Stimulated activated naive CD4-positive, alpha-beta T cell treated with Interleukin-2 at 50 U/mL for 16 hours (primary cell): ENCODE measurements at places on chromosomes 4 and X.

DNA sequence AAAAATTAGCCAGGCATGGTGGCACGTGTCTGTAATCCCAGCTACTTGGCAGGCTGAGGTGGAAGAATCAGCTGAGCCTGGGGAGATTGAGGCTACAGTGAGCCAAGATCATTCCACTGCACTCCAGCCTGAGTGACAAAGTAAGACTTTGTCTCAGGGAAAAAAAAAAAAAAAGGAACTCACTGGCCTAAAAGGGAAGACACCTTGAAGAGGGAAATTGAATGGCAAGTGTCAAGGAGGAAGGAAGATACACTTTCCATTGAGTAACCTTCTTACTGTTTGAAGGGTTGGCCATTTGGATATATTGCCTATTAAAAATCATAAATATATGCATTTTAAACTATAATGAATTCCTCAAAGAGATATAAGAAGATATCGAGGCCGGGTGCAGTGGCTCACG lies 147.5 kb upstream of the FAM241A start:
- DNase-seq, result no peak

- no peak for DNase-seq
Measured at GRCh38 chr4:5858020-5858769, 34.7 kb downstream of the CRMP1 start.

- no peak for DNase-seq
Measured at GRCh38 chrX:142089193-142089592, 115.9 kb downstream of the MAGEC2 start.

DNA sequence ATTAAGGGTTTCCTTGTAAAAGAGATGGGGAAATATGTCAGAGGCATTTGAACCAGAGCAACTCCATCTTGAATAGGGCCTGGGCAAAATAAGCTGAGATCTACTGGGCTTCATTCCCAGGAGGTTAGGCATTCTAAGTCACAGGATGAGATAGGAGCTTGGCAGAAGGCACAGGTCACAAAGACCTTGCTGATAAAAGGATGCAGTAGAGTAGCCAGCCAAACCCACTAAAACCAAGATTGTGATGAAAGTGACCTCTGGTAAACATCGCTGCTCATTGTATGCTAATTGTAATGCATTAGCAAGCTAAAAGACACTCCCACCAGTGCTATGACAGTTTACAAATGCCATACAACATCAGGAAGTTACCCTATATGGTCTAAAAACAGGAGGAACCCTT lies 1390.3 kb downstream of the RAPGEF2 start:
- DNase-seq, result no peak

DNA sequence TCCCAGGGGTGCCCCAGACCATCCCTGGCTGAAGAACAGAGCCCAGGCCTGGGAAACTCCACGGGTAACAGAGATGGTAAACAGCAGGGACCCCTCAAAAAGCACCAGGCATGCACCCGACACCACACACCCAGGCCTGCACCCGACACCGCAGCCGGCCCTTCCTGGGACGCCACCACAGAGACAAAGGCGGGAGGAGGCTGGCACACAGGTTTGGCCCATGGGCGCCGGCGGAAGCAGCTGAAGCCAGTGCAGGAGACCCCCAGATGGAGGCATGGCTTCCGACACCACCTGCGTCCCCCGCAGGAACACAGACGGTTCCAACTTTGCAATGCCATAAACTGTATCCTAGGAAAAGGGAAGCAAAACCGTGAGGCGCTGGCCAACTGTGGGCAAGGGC lies 22.3 kb downstream of the CTBP1 start:
- DNase-seq, result no peak

DNA sequence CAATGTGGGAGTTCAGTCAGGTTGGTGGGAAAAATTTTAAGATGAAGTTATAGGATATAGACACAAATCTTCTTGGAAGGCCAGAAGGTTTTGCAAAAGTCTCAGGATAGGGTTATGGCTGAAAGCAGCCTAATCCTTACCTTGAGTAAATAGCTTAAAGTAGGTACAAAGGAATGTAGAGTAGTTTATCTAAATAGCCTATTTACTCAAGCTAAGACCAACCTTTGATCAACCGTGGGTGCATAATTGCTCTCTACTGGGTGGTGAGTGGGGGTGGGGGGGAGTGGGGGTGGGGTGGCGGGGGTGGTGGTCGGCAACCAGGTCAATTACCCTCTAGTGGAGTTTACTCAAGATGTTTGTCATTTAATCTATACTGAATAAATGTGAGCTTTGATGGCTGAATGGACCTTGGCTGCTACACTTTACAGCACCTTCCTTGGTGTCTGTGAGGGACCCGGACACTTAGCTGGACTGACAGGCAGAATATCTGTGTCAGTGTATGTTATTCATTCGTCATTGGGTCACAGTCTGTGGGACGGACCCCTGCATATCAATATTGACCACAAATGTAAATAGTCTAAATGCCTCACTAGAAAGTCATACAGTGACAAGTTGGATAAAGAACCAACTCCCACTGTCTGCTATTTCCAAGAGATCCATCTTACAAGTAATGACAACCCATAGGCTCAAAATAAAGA lies 545.7 kb upstream of the PABPC4L start:
- DNase-seq, result no peak

DNA sequence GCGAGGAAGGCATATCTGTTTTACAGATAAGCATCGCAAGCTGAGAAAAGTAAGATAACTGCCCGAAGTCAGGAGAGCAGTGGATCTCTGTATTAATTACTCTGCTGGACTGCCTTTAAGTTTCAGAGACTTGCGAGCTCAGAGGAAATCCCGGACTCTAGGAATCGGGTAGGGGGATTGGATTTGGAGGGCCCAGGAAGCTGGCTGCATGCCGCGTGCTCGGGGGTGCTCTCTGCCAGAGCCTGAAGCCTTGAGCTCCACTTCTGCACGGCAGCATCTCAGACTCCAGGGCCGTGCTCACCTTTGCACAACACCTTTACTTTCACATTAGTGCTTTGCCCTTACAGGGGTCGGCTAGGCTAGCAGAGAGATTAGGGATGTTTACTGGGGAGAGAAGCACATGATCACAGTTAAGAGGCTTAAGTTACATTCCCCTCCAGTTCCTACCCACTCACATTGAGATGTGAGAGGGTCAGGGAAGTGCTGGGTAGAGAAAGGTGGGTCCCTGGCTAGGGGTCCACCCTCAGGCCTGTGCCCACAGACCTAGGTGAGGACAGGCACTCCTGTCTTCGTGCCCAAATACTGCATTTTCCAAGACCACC lies 57.0 kb downstream of the TRIML1 start:
- no peak for DNase-seq

DNA sequence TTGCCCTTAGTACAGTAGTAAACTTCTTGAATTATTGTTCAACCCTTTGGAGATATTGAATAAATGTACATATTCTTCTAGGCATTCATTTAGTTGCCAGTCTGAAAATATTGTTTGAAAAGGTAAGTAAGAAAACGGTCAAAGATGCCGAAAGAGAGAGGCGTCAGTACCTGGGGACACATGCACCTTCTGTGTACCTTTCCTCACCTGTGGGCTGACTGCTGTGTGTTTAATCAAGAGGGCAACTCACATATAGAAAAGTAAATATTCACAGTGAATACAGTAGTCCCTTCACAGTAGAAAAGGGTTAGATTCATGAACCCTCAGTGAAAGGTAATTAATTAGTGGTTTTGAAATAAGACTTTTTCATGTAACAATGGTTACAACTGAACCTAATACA lies 6.9 kb downstream of the ANXA10 start:
- DNase-seq, result no peak

- no peak for DNase-seq
Measured at GRCh38 chr4:20095805-20096541, 155.7 kb upstream of the SLIT2 start.

DNA sequence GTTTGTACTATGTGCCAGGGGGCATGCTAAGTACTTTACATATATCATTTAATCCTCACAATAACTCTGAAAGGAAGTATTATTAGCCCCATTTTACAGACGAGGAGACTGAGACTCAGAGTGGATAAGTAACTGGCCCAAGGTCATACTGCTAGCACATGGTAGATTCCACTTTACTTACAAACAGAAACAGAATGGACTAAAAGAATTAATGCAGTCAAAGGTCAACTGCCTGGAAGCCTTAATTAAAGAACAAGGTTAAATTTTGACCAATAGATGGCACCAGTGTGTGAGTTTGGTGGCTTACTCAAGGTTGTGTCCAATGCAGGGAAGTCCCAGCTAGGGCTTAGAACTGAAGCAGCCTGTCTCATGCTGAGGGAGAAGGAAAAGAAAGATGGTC lies 4.7 kb downstream of the RIPPLY1 start:
- no peak for DNase-seq

DNA sequence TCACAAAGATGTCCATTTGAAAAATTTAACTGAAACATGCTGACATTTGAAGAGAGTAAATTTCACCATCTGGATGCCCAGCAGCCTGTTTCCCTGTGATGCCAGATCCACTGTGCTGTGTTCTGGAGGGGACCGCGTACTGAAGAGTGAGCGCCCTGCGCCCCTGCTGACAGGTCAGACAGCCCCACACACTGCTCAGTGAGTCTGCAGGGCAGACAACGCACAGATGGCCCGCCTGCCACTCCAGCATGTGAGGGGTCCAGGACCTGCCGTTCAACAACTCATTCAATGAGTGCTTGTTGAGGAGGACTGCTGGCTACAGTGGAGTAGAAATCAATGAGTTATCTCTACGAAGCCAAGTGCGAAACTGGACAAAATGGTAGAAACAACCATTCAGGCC lies 49.2 kb downstream of the FGFRL1 start:
- no peak for DNase-seq

DNA sequence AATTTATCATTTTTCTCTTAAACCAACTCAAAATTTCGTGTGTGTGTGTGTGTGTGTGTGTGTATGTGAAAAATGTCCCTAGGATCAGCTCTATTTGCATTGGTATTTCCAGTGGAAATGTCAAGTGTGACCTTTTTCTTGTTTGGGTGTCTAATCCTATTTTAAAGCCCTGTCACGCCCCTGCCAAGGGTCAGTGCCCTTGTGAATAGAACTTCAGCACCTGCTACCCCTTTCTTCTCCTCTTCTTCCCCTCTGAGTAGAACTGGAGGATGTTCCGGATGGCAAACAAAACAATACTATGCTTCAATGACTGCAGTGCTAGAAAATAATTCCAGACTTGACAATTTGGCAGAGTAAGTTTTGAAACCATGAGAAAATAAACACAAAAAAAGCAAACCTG lies 67.3 kb downstream of the SPRY1 start:
- DNase-seq, result no peak

DNA sequence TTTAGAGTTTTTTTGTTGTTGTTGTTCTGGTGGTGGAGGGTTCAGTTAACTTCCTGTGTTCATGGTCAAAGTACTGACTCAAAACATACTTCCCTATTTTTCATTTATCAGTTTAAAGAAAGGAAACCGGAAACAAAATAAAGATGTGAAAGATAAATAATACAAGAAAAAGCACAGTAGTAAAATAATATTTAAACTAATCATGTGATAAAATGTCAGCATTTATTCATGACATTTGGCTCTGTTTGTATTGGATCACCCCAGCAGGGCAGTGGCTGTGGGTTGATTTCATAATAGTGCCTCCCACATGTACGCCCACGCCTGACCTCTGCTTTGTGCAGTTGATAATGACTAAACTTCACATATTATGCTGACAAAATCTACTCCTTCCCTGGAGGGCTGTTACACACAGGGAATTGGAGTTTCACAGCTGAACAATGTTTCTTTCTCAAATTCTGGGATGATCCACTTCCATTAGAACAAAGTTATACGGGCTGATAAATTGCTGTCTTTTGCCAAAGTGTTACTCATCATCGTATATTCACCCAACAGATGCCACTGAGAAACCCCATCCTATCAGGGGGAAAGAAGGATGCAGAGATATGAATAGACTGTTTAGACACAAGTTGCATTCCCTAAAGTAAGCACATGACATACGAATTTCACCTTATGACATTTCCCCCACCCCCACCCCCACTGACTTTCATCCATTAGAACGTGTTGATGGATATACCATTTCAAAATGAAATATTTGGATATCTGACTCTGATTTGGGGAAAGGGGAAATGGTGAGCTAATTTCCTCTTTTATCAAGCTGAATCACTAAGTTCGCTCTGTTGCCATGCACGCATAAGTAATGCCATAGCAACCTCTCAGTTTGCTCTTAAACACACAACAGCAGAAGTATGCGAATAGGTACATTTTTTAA lies 48.3 kb downstream of the AMELX start:
- no peak for DNase-seq

- DNase-seq, result no peak
Measured at GRCh38 chr4:108227923-108228322, 59.2 kb upstream of the LEF1 start.

GRCh38 chr4:88106205-88106604 lies 52.2 kb downstream of the ABCG2 start:
- DNase-seq, result no peak

GRCh38 chr4:72977936-72978485 lies 91.5 kb downstream of the COX18 start:
- DNase-seq, result no peak

- no peak for DNase-seq
Measured at GRCh38 chrX:124289443-124289842, 43.0 kb upstream of the TEX13D start.

DNA sequence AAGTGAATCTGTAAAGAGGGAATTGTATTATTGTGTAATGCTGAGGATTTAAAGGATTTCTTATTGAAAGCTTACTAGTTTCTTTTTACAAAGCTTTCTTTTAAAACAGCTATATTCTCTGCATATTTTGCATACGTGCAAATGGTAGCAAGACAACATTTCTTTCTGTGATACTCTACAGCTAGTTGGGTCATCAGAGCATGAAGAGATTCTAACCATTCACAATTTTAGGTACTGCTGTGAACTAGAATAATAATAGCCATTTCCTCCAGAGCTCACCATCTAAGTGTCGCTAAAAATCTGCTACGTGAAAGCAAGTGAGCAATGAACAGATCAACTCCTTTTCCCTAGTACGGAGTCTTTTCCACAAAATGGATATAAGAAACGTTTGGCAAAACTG lies 37.3 kb downstream of the ARHGAP6 start:
- DNase-seq, result no peak

DNA sequence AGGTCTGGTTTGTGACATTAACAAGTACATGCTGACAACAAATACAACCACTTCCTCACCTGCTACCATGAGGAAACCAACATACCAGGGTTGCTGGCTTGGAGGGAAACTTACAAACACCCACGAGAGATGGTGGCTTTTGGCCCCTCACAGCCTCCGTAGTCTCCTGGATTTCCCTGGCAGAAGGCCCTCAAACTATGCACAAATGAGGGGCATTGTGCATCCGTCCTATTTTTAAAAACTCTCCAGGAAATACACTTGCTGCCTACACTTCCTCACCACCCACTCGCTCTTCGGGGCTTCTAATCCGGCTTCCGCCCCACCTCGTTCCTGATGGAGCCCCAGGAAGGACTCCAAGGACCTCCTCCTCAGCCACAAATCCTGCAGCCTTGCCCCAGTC lies 355.0 kb upstream of the GATB start:
- DNase-seq, result peak; percentile 21

DNA sequence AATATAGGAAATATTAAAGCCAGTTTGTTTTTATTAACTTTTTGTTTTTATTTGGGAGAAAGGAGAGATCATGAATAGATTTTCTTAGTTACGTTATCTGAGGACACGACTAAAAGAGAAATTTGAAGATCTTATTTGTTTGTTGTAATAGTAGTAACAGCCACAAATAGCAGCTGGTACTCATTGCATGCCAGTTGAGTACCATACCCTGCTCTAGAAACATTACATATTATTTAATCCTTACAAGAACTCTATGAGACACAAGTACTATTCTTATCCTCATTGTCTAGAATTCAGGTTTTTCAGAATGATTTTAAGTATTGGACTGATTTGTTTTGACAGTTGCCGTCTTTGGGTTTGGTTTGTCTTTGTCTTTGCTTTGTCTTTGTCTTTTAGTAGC lies 31.8 kb downstream of the USP53 start:
- DNase-seq, result no peak
